SW480 (cell line): ENCODE measurements at places on chromosomes 3 and 15.

GRCh38 chr3:43638594-43639447, 17.0 kb upstream of the ANO10 start:
- DNase-seq = peak; percentile 94

- no peak for DNase-seq
Observed at GRCh38 chr15:53978253-53978906, at the start of gene UNC13C. TSS of gene UNC13C (plus strand) at chr15:53978441. CDS start at chr15:54012904, 34,463 bp downstream.

DNA sequence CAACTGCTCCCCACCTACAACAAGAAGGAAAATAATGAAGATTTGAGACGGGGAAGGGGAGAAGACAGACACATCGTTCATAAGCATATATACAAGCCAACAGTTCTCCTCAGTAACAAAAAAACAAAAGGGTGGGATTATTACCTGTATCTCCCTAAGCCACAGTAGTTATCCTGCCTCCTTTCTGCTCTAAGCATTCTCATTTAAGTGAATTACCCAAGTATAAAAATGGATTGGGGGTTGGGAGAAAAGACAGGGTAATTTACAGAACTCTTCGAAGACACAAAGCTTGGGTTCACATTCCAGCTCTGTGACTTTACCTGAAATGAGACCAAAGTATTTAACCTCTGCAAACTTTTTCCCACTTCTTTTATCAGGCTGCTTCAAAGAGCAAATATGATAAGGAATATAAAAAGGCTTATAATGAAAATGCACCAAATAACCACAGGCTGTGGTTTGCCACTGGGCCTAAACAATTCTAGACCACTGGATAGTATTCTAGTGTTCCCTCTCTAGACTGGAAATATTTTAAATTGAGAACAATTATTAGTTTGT, 64.4 kb downstream of the UACA start:
- no peak for DNase-seq

GRCh38 chr3:34856081-34856947, 783.0 kb upstream of the ARPP21 start:
- DNase-seq = no peak

DNA sequence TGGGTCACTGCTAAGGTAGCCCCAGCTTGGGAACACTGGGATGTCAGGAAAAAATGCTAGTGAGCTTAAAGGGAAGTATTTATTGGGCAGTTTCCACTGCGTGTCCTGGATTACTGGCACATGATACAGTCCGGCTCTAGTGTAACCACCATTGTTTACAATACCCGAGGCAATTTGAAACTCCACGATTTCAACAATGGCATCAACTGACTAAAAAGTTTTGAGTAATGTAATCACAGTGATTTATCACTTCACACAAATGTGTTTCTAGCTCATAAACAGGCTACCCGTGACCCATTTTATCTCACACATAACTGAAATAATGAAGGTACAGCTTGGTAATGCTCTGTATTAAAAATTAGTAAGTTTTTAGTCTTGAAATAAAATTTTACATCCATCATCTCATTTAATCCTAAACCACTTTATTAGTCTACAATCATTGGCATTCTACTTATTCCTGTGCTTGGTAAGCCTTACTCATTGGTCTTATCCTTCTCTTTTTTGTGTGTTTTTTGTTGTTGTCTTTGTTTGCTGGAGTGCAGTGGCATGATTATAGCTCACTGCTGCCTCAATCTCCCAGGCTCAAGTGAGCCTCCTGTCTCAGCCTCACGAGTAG, 7.6 kb downstream of the ZMAT3 start:
- DNase-seq = no peak
